Stimulated activated CD4-positive, alpha-beta T cell treated with anti-CD3 and anti-CD28 coated beads, Interleukin-1b, Interleukin-23, amount 100 ng/mL, for 1 hour (primary cell): ENCODE measurements at places on chromosomes 16 and 17.
A peak's percentile ranks its signal among the peaks of the same experiment; 100 is the strongest.

GRCh38 chr16:88678224-88678979, 7.9 kb downstream of the SNAI3 start:
- no peak for DNase-seq

GRCh38 chr17:2755891-2756724, 6.7 kb upstream of the CCDC92B start:
- no peak for DNase-seq

GRCh38 chr16:4801051-4801961, 1.1 kb downstream of the ROGDI start:
- no peak for DNase-seq

GRCh38 chr17:56979091-56979480, 1.2 kb downstream of the SCPEP1 start:
- DNase-seq: no peak

- no peak for DNase-seq
Observed at GRCh38 chr16:84537491-84538151, 33.2 kb upstream of the MEAK7 start.

- no peak for DNase-seq
Observed at GRCh38 chr17:32277284-32277683, 11.7 kb downstream of the RHBDL3 start.

DNA sequence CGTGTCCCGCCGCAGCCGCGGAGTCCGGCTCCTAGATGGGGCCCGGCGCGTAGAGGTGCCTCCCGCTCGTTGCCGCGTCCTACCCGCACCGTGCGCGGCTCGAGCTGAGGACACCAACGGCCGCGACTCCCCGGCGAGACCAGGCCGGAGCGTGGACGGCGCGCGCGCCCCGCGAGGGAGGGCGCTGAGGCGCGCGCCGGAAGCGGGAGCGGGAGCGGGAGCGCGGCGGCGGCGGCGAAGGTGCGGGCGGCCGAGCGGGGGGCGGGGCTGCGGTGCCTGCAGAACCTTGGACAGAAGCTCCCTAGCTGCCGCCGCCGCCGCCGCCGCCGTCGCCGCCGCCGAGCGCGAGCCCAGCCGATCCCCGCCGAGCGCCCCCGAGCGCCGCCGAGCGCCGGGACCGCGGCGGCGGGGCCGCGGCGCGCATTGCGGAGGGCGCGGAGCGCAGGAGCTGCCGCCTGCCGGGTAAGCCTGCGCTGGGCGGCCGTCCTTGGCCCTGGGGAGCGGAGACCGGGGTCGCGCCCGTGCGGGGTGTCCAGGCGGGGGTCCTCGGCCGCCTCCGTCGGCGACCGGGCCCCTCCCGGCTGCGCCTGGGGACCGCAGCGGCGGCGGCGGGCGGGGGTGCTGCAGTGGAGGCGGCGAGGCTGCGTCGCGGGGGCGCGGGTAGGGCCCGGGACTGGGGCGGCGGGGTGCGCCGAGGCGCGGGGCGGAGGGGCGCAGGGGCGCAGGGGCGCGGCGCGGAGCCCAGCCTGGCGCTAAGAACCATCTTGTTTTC, at the start of gene CDK5R1:
Gene CDK5R1, plus strand, starts transcription at position 293 of the 772 bp plus-strand sequence. CDS start 628 bp downstream, outside the sequence.
- peak; percentile 47 for DNase-seq

- no peak for DNase-seq
Observed at GRCh38 chr17:1362964-1363363, 37.1 kb downstream of the YWHAE start.

- no peak for DNase-seq
Observed at GRCh38 chr16:17106243-17106791, 364.4 kb downstream of the XYLT1 start.

- DNase-seq: no peak
Observed at GRCh38 chr16:20611350-20611902, 35.3 kb upstream of the ACSM2B start.

- DNase-seq: no peak
Observed at GRCh38 chr17:8192070-8192815, 2.3 kb upstream of the BORCS6 start.

DNA sequence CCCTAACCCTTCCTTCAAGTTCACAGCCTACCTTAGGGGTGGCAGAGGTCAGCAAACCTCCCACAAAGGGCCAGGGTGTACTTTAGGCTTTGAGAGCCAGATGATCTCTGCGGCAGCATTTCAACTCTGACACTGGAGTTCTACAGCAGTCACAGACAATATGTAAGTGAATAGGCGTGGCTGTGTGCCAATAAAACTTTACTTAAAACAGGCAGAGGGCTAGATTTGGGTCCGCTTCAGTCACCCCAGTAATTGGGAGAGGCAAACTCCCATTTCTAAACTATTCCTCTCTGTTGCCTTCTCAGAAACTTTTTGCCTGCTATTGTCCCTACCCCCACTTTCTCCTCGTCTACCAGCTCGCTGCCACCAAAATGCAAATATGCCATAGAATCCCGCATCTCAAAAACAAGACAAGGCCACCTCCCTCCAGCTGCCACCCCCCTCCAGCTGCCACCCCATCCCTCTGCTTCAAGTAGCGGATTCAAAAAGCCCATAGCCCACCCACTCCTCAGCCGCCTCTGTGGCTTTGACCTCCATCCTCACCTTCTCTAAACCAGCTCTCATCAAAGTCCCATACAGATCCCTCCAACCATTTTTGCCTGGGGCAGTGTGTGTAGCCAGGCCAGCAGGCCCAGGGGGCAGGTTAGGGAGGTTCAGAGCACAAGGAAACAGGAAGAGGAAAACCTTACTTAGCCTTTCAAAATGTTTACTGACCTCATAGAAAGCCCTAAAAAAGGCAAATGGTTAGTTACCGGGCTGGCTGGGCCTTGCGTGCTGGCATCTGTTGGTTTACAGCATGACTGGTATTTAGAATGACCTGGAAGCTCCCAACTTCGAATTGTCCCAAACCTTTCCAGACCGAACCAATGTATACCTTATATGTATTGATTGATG, 19.9 kb upstream of the DNAH17 start:
- DNase-seq: no peak

DNA sequence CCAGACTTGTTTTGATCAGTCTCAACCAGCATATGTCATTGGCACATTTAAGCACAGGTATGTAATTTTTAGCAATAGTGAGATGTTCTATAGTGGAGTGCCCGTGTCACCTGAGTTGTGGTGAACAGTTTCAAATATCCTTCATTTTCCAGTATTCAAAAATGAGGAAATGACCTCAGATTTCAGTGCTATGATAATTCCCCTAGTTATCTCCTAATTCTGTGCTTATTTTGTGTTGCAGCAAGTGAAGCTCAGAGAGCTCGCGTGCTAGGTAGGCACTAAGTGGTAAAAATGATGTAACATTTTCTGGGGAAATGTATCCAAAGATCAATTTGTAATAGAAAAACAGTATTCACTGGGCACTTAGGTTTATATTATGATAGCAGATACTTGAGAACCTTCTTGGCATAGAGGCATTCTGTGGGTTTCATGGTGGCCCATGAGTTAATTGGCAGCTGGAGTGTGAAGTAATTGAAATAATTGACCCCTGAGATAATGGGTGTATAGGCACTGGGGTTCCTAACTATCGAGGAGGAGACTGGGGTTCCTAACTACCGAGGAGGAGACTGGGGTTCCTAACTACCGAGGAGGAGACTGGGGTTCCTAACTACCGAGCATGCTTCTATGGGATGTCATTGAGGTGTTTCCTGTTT, 159.1 kb downstream of the PRKCA start:
- no peak for DNase-seq

GRCh38 chr16:69443927-69444631, 19.7 kb downstream of the CYB5B start:
- no peak for DNase-seq

DNA sequence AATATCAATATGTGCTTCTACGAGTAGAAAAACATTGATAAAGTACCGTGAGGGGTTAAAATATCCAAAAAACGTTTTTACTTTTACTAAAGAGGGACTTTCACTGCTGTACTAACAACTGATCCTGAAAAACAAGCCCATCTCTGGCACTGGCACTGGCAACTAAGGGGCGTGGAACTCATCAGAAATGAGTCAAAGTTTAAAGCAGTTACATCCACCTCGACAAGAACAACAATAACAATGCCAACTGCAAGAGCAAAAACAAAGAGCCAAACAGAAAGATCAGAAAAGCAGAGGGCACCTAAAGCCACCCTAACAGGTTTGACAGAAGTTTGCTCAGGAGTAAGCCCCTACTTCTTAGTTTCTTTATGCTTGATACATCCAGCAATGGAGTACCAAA, 13.1 kb downstream of the MBTPS1 start:
- DNase-seq: no peak

DNA sequence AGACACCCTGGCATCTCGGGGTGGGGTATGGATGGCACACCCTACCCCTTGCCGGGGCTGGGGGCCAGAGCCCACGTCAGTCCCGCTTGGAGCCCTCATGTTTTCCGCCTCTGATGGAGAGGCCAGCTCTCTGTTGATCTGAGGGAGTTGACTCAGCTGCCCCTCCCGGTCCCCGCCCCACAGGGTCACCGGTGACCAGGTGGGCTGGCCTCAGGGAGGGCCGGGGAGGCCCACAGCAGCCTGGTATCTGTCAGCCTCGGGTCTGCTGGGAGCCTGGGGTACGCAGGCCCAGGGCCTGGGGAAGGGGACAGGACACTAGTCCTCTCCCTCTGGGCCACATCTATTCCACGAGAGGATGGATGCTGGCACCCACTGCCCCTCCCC, 109.5 kb upstream of the CIBAR2 start:
- DNase-seq: no peak

GRCh38 chr16:77807021-77807420, 18.7 kb downstream of the VAT1L start:
- DNase-seq: no peak

DNA sequence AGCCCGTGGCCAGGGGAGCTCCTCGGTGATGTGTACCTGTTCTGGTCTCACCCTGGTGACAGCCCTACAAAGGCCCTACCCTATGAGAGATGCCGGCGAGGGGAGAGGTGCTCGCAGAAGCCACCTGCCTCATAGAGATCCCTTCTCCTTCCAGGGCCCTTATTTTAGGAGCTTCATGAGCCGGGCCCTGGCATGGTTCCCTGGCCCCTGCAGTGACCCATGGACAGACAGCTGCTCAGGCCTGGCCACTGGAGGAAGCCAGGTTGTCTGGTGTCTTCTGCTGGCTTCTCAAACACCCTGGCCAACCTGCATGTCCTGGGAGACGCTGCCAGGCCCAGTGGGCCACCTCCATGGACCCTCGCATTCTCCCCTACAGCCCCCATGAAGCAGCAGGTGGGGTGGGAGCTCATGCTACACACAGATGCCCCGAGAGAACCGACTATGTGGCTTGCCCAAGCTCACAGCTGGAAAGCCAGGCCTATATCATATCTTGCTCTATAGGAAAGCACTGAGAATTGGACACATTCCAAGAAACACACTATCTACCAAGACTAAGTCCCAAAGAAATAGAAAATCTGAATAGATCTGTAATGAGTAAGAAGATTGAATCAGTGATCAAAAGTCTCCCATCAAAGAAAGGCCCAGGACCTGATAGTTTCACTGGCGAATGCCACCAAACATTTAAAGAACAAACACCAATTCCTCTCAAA, 7.2 kb upstream of the AATK start:
- no peak for DNase-seq

- no peak for DNase-seq
Observed at GRCh38 chr17:11805952-11806351, 191.3 kb downstream of the ZNF18 start.

- DNase-seq: peak; percentile 67
Observed at GRCh38 chr17:75785016-75785890, 647 bp downstream of the UNK start.

- DNase-seq: no peak
Observed at GRCh38 chr17:17767154-17767869, 69.5 kb downstream of the SREBF1 start.

DNA sequence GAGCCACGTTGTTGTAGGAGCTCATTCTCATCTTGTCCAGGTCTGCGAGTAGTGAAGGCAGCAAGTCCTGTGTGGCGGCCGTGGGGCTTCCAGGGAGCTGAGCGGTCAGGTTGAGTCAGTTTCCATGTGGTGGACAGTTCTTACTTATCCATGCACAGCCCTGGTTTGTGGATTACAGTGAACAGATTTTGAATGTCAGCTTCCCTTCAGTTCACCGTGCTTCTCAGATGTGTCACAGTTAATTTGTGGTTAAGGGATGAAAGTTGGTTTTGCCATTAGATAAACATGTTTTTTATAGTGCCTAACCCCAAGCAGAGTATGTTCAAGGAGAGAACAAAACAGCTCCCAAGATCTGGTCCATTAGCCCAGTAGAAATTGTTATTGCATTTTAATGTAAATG, 103.1 kb downstream of the RPTOR start:
- no peak for DNase-seq

DNA sequence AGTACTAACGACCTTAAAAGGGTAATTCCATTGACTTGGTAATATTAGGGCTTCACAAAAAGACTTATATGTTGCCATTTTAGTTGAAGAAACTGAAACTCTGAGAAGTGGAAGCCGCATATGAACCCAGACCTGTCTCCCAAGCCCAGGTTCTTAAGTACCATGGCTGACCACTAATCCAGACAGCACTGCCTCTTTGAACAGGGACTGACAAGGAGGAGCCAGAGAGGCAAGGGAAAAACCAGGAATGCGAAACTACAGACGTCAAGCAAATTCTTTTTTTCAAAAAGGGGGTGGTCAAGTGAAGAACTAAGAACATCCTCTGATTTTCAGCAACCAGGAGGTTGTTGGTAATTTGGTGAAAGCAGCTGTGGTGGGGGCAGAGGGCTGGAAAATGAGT, 15.2 kb downstream of the CYB5D1 start:
- DNase-seq: no peak

- DNase-seq: no peak
Observed at GRCh38 chr16:74322301-74322710, 25.7 kb downstream of the PSMD7 start.

DNA sequence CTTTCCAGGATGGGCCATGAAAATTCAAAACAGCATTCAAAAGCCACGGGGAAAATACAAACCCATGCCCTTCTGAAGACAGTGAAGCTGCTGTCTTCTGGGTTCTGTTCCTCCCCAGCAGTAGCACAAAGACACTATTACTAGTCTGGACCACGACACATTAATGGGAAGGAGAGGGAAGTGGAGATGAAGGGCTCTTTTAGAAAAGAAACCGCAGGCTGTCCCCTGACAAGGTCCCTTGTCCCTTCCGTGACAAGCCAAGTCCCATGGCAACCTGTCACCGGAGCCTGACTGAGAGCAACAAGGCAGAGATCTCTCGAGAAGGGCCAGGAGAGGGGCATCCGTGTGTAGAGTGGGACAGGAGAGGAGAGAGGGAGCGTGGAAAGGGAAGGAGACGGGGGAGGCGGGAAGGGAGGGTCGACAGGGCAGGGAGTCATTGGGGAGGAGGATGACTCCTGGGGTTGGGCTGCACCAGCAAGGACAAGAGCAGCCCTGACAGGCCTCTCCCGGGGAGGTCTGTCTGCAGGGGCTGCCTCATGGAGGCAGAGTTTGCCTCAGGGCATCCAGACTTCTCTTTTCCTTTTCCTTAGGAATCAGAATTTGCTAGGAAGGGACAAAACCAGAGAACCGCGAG, 436.2 kb downstream of the SLC39A11 start:
- DNase-seq: no peak
